ENCODE measurements at places on chromosomes 3 and 15.

DNA sequence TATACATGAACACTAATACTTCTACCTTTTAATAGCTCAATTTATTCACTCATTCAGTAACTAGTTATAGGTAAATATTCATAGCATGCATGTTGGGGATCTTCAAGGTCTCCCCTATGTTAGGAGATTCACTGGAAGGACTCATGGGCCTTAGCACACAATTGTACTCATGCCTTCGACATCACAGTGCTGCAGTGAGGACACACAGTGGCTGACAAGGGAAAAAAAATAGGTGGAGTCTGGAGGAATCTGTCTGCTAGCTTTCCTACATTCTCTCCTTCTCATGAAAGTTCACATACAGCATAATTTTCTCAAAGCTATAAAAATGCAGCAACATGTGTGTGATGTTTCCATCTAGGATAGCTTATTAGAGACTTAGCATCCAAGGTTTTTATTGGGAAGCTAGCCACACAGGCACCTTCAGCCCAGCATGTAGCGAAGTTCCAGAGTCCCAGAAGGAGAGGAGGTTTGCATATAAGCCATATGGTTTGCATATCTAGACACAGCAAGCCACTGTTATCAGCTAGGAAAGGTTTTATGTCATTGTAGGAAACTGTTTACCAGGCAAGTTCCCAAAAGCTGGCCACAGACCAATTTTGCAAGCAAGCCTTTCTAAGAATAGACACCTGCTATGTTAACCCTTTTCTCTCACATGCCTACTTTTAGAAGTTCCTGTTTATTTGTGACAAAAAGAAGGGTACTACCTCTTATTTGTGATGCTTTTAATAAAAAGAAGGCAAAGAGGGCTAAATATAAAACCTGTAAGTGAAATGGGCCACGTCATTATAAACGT, 46.4 kb downstream of the MORC1 start:
- DNase-seq = no peak

DNA sequence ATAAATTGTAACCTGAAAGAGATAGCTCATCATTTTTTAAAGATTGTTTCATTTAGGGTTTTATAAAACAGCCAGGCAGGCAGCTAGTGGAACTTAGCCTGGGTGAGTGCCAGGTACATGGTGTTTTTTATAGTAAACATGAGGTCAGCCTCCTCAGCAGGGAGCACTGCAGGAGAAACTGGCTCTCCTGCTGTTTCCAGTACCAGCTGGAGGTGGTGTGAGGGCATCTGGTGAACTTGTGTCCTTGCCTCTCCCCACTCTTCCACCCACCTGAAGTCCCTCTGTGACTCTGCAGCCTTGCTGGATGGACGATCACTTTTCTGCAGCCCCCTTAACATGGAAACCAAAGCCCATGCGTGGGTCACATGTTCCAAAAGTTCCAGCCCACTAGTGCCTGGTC, 128.4 kb downstream of the FAM174B start:
- no peak for DNase-seq

- peak; percentile 17 for DNase-seq
These were observed 106.2 kb downstream of the IQSEC1 start for GRCh38 chr3:12966847-12967605.

DNA sequence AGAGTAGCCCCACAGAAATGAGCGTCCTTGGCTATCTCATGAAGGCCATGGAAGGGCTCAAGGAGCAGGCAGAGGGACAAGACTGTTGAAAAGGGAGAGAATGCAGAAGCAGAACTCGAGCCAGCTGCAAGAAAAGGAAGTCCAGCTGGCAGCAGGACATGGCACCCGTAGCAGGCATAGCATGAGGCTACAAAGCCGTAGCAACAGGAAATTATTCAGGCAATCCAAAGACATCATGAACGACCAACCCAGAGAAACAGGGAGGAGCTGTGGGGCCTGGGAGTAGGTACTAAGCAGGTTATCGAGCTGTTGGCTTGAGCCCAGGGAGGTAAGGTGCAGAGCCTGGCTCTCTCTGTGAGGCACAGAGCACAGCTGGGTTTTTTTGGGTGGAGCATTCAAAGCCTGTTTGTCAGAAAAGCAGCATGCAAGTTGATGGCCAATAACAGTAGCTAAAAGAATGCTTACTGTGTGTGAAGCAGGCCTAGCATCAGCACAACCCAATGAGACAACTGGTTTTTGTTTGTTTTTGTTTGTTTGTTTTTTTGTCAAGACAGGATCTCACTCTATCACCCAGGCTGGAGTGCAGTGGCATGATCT, 144.0 kb upstream of the SMAD3 start:
- DNase-seq = no peak

DNA sequence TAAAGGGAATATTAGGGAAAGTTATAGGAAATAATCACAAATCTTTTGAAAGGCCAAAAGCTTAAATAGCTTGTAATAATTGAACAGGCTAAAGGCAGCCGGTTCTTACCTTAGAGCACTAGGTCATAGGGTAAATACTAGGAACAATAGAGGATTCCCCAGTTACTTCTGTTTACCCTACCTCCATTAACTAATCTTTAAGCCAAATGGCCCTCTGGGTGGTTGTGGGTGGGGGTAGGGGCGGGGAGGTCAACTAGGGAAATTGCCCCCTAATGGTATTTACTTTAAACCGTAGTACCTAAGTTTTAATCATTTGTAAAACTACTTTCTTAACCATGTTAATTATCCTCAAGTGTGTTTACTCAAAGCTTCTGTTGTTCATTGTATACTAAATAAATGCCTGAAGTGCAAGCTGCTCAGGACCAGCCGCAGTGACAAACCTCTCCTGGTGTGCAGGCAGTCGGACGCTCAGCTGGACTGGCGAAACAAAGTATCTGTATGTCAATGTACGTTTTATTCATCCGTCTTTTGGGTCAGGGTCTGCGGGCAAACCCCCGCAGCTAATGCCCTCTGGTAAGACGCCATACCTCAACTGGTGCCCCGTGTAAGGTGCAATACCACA, 18.9 kb downstream of the MAGEL2 start:
- no peak for DNase-seq

DNA sequence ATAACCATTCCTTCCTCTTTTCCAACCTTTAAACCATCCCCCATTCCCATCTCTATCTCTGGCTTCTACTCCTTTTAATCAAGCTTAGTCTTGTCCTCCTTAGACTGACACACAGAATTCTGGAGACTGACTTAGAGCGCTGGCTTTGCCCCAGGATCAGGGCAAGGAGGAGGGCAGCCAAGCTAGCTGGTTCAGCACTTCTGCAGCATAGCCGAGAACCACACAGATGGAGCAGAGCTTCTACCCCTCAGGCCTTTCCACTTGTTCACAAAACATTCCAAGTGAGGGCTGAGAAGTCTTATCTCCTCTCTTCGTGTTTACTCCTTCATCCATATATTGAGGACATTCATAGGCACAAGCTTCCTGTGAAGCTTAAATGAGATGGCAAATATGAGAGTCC, 246.5 kb upstream of the PEX5L start:
- no peak for DNase-seq

- no peak for DNase-seq
These were observed 161.0 kb upstream of the CRBN start for GRCh38 chr3:3340526-3340925.

GRCh38 chr3:149462051-149462450, 12.4 kb upstream of the TM4SF4 start:
- DNase-seq = no peak

- DNase-seq = peak; percentile 84
These were observed at the start of gene PDHB for GRCh38 chr3:58433400-58434167. Gene PDHB, minus strand, starts transcription at chr3:58433832. Its CDS starts 23 bp downstream, at chr3:58433809.

DNA sequence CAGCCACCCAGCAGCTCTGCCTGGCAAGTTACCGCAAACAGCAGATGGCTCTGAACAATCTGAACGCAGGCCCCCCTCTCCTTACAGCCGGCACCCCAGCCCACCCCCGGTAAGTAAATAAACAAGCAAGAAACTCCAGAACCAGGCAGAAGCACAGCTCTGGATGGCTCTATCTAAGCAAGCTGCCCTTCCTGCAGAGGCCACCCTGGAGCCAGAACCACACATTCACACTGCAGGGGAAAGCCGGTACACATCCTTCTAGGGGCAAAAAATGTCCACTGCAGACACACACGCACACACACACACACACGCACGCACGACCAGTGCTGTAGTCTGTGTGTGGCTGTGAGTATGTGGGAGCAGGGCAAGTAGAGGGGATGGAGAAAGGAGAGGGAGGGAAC, 63.9 kb downstream of the ADCY5 start:
- no peak for DNase-seq

DNA sequence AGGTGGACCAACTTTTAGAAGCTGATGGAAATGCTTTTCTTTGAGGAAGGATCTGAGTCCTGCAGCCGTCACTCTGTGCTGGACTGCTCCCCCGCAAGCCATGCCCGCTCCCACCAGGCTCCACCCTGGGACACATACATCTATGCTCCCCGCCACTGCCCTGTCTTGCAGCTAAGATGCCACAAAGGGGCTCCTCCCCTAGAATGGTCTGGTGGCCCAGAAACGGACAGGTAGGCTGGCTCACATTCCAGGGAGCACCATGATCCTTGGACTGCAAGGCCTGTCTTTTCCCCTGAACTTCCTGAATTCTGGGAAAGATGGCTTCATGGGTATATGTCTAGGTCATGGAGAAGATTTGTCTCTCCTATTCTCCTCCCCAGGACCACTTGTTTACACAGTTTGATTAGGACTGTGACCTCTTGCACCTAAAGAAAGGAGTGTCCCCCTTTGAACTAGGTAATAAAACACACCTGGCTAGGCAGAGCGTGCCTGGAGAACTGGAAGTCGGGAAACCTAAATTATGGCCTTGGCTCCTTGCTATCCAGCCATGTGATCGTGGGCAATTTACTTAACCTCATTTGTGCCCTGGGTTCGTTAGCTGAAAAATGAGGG, 220.9 kb upstream of the BHLHE40 start:
- no peak for DNase-seq

- no peak for DNase-seq
These were observed 53.3 kb downstream of the ZNF385D start for GRCh38 chr3:21697707-21698106.

DNA sequence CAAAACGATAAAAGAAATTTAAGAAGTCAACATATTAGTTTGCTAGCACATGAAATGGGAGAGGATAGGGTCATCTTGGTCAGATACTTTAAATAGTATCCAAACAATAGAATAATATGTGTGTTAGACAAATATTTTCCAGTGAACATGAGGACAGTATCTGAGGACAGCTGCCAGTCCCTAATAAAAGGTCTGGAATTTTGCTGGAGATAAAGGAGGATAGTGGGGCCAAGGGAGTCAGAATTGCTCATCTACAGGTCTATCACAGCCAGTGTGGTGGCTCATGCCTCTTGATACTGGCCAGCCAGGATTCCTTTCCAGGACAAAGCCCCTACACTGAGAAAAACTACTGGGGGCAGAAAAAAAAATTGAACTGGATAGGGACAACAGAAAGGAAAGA, 74.0 kb downstream of the HERC1 start:
- DNase-seq = no peak

DNA sequence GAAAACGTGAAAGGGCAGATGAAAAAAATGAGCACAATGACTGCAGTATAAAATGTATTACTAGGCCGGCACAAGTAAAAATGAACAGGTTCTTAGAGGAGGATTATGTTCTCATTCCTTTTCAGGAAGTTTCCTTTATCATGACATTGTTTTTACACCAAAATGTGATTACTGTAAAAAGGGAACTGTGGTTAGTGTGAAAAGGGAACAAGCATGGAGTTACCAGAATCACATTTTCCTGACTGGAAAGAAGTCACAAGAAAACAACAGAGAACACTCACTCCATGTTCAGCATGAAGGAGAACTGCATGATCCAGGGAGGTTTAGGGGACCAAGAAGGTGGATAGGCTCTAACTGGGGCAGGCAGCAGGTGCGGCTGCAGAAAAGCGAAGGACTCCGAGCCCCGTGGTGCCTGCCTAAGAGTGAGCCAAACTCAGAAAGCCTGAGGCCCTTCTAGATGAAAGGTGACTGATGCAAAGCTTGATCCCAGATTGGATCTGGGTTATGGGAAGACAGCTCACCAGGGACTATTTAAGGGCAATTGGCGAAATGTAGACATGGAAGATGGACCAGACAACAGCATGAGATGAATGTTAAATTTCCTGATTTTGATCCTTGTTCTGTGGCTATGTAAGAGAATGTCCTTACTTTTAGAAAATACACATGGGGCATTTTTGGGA, 77.3 kb downstream of the CCR1 start:
- no peak for DNase-seq

GRCh38 chr15:51727141-51727897, 10.1 kb downstream of the LYSMD2 start:
- no peak for DNase-seq

- no peak for DNase-seq
These were observed 26.5 kb downstream of the PPP2R3A start for GRCh38 chr3:135992072-135992471.

- DNase-seq = no peak
These were observed 215.2 kb upstream of the PRICKLE2 start for GRCh38 chr3:64440498-64440897.

- DNase-seq = no peak
These were observed 21.6 kb upstream of the CNBP start for GRCh38 chr3:129205109-129205832.

DNA sequence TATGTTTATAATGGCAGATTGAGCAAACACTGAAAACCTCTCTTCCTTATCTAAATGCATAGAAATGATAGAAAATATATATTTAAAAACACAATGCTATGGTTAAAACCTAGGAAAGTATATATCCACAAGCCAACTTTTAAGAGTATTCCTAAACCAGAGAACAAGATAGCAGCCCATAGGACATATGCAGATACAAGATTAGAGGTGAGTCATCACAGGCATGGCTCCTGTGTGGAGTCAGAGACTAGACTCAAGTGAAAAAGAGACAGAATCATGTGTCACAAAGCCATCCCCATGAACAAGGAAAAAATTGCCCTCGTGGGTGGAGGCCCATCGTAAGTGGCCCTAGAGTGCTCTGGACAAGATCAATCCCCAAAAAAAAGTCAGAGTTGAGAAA, 199.4 kb upstream of the PPP2R3A start:
- DNase-seq = no peak

- no peak for DNase-seq
These were observed 110.2 kb downstream of the RBPMS2 start for GRCh38 chr15:64665179-64665578.

- DNase-seq = no peak
These were observed 41.7 kb downstream of the SOX2 start for GRCh38 chr3:181753391-181753790.

DNA sequence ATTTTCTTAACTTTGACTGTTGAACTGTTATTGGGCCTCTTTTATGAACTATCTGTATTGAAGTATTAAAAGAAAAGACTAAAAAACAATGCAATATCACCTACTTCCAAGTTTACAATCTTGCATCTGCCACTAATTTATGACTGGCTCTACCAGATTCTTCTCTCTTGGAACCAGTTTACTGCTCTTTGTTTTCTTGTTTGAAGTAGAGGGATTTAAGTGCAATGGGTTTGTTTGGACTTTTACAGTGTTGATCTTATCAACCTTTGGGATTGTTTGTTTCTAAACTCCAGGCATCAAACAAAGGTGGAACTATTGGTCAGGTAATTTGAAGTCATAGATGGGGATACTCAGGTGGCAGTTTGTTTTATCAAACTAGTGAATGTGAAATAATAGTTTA, 43.0 kb upstream of the MEIS2 start:
- DNase-seq = no peak

DNA sequence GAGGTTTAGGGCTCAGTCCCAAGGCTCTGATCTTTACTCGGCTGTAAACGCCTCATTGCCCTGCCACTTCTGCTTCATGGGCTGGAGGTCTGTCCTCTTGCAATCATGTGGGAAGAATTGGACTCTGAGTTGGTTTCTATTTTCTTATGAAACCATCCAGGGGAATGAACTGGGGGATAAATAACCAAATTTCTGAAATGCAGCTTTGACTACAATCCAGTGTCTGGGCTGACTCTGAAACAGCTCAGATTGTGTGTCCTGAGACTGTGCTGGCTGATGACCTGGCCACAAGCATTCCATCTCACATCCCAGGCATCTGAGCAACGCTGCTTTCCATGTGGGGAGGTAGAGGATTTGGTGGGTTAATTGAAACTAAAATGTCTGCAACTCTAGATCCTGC, 71.0 kb upstream of the GALNT15 start:
- no peak for DNase-seq

Data from activated CD4-positive, alpha-beta T cell treated with anti-CD3 and anti-CD28 coated beads, Interleukin-2, amount 50 U/mL, for 4 hours (primary cell).